Neural crest cell (in vitro differentiated cells): ENCODE measurements at places on chromosomes 13 and 19.

- DNase-seq: peak; percentile 26
Measured at GRCh38 chr19:46660008-46660517, 919 bp downstream of the DACT3 start.

DNA sequence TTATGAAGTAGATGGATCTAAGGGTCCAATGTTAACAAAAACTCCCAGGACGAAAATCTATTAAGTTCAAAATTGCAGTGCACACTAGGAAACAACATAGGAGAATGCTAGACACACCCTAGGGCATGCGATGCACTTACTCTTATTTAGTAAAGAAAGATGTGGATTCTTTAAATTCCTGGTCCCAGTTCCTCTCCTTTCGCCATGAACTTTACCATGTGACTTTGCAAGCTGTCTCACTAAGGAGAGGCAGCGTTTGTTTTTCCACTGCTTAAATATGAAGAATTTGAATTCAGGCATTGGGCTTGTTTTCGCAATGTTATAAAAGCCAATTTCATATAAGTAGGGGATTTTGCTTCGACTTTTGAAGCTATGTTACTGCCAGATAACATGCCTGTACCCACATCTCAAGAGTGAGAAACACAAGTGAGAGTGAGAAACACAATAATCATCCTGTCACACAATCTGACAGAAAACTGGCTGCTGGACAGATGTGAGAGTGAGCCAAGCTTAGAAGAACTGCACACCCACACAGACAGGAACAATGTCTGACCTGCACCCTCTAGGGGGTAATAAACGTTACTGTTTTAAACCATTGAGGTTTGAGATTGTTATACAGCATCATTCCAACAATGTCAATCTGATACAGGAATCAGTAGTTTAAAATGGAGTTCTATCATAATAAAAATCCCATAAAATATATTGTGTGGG is 1308.4 kb downstream of the SLITRK5 start:
- no peak for DNase-seq

GRCh38 chr13:59279576-59279975 is 884.2 kb downstream of the DIAPH3 start:
- no peak for DNase-seq

GRCh38 chr19:31500946-31501345 is 151.7 kb upstream of the TSHZ3 start:
- DNase-seq: no peak

DNA sequence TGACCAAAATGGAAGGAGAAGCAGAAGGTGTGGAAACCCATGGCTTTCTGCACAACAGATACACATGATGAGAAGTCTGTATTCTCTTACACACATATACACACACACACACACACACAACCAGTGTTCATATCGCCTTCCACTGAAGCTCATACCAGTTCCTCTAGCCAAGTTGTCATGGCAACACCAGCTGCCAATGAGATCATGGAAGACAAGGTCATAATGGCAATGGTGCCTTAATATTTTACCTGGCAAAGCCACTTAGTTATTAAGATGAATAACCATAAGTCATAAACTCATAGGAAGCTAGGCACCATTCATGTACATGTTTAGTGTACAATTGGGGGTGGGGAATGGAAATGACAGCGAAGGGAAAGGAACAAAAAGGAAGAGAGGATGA is 2.6 kb upstream of the DHRS12 start:
- no peak for DNase-seq

DNA sequence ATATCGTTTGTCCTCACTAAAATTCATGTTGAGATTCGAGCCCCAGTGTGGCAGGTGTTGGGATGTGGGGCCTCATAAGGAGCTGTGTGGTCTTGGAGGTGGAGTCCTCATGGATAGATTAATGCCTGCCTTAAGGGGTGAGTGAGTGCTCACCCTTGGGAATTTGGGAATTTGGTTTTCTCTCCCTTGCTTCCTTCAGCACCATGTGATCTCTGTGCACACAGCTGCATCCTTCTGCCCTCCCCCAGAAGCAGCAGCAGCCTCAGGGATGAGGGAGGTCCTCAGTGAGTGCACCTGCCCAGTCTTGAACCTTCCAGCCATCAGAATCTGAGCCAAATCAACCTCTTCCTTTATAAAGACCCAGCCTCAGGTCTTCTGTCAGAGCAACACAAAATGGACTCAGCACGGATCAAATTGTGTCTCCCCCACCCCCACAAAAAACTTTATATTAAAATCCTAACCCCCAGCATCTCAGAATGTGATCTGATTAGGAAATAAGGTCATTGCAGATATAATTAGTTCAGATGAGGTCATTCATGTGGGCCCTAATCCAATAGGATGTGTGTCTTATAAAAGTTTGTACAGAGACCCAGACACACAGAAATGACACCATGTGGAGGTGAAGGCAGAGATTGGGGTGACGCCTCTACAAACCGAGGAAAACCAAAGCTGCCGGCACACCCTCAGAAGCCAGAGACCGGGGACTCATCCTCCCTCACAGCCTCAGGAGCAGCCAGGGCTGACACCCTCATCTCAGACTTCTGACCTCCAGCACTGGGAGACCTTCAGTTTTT is 12.9 kb downstream of the CYTH2 start:
- DNase-seq: no peak

DNA sequence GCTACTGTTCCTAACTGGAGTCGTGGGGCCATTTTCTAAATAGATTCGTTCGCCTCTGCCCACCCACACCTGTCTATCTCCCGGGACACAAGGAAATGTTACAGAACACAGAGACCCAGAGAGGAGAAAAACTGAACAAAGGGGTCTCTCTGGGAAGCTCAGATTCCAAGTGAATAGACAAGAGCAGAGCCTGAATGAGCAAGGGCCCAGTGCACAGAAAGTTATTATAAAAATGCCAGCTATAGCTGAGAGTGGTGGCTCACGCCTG is 27.2 kb upstream of the FEM1A start:
- DNase-seq: no peak

DNA sequence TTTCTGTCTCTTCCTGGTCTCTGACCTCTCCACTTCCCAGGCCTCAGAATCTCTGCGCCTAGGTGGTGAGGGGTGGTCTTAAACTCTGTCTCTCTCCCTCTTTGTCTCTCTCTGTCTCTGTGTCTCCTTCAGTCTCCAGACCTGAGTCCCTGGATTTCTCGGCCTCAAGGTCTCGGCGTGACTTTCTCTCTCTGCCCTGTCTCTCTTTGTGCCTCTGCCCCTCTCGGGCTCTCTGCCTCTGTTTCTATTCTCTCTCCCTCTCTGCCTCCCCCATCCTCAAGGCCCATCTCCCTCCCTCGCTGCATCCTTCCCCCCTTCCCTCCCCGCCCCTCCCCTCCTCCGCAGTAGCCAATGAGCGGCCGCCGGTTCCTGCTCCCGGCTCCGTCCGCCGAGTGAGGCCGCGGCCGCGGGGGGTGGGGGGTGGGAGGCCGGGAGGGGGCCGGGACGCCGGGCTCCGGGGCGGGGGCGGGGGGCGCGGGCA is at the start of gene CACNG7:
Gene CACNG7, plus strand, starts transcription at position 344 of the 481 bp plus-strand sequence. CDS start 3,554 bp downstream, outside the sequence.
- DNase-seq: no peak

DNA sequence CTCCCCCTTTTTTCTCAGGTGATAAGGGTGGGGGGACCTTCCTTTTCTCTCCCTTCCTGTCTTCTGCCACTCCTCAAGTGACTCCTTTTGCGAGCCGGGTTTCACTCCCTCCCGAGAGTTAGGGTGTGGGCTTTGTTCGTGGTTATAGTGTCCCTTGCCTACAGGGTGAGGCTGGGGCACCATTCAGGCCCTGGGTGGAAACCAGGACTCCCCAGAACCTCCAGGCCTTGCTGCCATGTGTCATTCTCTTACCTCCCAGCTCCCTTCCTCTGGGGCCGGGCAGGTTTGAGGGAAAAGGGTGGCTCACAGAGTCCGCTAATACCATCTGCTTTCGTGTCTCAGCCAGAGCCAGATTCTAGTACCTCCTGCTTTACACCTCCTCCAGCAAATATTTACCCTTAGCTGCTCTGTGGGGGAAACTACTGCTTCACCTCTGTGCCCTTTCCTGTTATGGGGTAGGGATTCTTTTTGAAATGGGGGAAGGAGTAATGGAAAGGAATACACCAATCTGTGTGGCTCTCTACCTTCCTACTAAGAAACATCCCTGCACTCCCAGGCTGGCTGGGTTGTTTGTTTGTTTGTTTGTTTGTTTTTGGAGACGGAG is 2.8 kb downstream of the ACTN4 start:
- no peak for DNase-seq

DNA sequence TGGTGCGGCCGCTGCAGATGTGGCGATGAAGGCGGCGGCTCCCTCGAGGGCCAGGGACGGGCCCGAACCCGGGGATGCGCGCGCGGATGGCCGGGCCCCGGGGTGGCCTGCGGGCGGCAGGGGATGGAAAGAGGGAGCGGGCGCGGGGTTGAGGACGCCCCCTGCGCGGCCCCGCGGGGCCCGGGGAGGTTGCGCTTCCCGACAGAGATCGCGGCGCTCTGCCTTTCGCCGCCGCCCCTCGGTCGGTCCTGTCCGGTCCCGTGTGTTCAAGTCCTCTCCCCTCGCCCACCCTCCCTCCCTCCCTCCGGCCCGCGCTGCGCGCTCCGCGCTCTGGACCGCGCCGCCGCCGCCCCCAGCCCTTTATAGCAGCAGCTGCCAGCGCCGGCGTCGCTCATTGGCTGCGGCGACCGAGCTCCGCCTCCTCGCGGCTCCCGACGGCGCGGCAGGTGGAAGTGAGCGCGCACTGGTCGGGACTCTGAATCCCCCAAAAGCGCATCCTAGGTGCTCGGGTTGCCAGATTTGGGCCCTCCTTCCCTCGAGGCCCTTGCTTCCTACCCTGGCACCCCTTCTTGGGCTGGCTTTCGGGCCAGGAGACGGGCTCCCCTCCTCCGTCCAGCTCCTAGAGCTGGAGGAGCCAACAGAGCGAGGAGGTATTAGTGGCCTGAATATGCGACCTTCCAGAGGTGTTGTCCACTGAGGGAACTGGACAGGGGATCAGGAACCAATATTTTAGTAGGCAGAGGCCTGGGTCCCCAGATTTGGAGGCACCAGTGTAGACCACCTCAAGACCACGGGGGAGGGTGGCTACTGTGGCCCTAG is at the start of gene ELAVL3:
Gene ELAVL3, minus strand, starts transcription at position 332 of the 819 bp plus-strand sequence. CDS start 438 bp downstream, outside the sequence.
- peak; percentile 54 for DNase-seq

DNA sequence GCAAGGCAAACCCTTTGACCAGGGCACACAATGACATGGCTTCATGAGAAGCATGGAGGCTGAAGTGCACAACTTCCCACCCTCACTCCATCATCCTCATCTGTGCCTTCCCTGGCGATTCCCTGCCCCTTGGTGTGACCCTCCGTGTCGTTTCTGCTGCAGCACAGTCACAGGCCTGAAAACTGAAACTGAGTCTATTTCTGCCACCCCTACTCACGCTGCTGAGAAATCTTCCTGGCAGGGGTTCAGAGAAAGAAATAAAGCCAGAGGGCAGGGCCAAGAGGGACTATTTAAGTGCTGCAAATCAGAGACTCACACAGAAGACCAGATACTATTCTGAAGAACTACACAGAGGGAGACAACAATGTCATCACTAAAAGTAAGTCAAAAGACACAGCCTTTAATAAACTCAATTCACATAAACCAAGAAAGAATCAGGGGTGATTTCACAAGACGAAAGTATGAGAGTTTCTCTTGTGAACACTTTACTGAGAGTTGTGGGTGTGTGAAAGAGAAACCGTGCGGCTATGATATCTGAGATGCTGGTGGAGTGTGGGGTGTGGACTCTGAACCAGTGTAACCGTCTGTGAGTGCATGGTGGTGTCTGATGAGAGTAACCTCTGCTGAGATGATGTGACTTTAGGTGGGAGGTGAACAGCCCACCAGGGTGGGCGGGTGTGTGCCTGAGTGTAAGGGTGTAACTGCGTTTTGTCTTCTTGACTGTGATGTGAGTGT is 23.5 kb downstream of the LGALS16 start:
- DNase-seq: no peak

DNA sequence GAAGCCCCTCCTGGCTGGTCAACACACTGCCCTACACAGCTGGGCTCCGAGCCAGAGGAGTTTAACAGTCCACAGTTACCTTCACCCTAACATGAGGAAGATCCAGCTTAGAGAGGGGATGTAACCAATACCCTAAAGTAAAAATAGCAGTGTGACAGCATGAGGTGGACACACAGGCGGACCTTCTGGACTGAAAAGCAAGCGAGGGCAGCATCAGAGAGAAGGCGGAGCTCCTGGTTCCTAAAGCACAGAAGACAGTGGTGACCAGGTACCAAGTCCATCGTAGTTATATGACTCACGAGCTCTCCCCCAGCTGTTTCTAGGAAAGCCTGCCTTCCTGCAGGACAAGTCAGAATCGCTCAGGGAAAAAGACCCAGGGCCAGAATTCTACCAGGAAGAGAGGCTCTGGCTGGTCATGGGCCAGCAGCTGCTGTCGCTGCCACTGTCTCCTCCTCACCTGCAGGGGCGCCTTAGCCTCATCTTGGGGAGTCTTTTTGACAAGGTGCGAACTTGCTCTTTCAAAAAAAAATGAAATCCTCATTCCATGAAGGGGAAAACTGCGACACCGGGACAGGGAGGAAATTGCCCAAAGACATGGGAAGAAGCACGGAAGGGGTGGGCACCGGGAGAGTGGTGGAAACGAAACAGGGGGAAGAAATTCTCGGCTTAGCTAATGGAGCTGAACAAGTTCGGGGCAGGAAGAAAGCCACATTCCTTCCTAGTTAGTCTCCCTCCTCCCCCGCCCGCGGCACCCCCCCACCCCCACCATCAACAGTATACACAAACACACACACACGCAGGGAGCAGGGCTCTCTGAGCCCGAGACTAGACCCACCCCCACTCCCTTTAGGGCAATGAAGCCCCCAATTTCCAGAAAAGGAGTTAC is 1.7 kb downstream of the ELL start:
- peak; percentile 20 for DNase-seq

GRCh38 chr13:97125810-97126738 is 96.1 kb upstream of the MBNL2 start:
- DNase-seq: no peak

GRCh38 chr13:113837560-113838355 is 26.1 kb downstream of the GAS6 start:
- no peak for DNase-seq

GRCh38 chr13:98761126-98761985 is 8.9 kb upstream of the SLC15A1 start:
- DNase-seq: no peak

DNA sequence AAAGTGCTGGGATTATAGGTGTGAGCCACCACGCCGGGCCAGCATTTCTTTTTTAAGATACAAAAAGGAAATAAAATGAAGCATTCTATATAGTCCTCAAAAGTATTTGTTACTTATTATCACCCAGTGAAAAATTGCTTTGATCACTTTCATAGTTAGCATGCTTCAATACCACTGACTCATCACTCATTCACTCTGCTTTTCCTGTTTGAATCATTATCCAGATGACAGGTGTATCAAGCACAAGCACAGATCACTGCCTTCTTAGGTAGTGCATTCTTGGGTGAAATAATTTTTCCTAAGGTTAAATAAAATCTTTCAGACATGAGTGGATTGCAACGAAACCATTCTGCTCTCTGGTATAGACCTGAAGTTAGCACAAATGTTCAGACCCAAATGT is 35.8 kb upstream of the SPART start:
- no peak for DNase-seq
